Kidney glomerular epithelial cell (primary cell): ENCODE measurements at places on chromosomes 16 and 17.

DNA sequence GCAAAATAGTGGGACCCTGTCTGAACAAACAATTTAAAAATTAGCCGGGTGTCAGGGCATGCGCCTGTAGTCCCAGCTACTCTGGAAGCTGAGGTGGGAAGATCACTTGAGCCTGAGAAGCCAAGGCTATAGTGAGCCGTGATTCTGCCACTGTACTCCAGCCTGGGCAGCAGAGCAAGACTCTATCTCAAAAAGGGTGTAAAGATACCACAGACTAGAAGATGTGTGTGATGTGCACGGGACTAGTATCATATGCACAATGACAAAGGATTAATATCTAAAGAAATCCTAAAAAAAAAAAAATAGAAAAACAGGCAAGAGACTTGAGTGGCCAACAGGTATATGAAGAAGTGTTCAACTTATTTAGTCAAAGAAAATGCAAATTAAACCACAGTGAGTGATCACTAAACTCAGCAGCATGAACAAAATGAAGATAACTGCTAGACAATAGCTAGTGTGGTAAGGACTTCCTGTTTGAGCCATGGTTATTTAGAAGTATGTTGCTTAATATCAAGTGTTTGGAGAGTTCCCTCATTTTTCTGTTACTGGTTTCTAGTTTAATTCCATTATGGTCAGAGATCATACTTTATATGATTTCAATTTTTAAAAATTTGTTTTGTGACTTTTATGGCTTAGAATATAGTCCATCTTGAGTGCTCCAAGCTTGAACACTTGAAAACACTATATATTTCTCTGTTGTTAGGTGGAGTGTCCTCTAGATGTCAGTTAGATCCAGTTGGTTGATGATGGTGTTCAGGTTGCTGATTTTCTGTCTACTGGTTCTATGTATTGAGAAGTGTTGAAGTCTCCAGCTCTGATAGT is 14.7 kb upstream of the SLX4 start:
- no peak for DNase-seq

- DNase-seq: no peak
Observed at GRCh38 chr17:31494259-31495021, 103.0 kb downstream of the RAB11FIP4 start.

- no peak for DNase-seq
Observed at GRCh38 chr16:3578610-3579551, 1.7 kb upstream of the NLRC3 start.

DNA sequence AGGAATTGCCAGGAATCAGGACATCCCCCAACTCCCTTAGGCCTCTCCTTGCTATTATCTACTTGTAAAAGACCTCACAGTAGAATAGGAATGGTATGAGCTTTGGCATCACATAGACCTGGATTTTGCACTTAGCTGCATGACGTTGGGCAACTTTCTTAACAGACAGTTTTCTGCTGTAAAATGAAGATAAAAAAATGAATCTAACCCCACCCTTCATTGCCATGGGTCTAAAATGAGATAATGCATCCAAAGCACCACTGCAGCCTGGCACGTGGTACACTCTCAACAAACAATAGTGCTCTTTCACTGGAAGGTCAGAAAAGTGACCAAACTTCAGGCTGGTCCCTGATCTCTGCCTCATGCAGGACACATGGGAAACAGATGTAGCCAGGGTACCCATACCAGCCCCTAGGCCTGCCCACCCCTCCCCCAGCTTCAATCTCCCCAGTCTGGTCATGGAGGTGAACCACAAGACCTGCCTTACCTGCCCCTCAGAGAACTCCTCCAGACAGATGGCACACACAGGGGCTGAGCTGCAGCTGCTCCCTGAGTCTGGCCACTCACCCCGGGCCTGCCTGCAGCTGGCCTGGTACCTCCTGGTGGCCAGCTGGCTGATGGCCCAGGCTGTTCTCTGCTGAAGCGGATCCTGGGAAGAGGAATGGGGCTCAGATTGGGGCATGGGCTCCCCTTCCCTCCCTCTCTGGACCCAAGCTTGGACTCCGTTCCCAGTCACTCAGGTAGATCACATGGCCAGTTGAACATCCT is 8.5 kb upstream of the SUPT4H1 start:
- no peak for DNase-seq

- DNase-seq: no peak
Observed at GRCh38 chr17:2924211-2924610, 128.0 kb downstream of the RAP1GAP2 start.

GRCh38 chr17:78661093-78661770 is 84.0 kb upstream of the DNAH17 start:
- DNase-seq: peak; percentile 28

DNA sequence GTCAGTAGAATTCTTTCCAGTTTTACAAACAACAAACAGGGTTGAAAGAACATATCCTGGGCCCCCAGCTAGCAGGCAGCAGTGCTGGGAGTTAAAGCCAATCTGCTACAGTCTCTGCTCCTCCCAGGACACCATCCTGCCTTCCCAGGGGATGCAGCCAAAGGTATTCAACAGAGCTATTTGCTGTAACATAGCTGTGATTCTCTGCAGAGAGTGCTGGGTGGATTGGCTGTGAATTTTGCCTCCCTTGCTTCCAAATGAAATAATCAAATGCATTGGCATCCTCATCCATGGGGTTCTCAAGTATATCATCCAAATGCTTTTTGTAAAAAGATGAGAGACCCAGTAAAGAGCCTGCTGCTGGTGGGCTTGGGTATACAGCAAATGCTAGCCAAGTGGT is 124.3 kb downstream of the NPIPB5 start:
- no peak for DNase-seq

DNA sequence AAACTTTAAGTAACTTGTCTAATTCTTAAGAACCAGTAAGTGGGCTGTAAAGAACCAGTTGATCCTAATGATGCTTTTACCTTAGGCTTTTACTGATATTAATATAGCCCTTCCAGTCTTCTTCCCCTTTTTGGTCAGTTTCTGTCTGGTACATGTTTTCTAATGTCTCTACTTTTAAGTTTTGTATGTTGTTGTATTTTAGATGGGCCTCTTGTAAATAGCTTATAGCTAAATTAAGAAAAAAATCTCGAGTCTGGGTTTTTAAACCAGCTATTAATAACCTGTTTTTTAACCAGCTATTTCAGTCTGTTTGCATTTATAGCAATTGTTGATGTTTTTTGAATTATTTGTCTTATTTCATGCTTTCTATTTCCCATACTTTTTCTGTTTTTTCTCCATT is 79.0 kb downstream of the PITPNC1 start:
- DNase-seq: no peak

DNA sequence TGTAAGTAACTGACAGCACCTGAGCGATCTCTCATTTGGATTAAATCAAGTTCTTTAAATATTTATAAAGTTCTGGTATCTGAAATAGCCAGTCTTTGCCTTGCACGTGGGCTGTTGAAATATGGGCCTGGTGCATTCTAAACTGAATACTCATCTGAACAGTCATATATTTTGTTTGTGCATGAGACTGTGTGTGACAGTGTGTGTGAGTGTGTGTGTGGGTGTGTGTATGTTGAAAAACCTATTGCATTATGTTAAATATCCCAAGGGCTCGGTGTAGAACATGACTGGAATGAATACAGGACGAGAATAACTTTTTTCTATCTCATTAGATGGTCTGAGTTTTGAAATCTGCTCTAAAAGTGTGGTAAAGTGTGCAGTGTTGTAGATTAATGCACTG is 82.4 kb upstream of the TOX3 start:
- no peak for DNase-seq

DNA sequence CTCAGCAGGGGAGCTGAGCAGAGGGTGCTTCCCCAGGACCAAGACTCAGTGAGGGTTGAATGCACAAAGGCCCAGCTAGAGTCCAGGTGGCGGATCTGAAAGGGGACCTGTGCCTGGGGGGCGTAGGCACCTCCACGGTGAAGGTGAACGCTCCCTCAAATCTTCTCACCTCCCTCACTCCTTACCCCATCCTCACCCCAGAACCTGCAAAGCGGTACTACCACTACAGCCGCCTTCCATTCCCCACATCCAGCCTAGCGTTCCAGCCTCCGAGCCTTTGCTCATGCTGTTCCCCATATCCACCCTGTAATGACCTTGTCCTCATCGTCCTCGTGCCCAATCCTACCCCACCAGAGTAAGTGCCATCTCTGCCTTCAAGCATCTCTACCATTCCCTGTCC is 30.6 kb downstream of the TRPV3 start:
- no peak for DNase-seq

GRCh38 chr17:63447471-63448009 is 1.4 kb upstream of the CYB561 start:
- no peak for DNase-seq

DNA sequence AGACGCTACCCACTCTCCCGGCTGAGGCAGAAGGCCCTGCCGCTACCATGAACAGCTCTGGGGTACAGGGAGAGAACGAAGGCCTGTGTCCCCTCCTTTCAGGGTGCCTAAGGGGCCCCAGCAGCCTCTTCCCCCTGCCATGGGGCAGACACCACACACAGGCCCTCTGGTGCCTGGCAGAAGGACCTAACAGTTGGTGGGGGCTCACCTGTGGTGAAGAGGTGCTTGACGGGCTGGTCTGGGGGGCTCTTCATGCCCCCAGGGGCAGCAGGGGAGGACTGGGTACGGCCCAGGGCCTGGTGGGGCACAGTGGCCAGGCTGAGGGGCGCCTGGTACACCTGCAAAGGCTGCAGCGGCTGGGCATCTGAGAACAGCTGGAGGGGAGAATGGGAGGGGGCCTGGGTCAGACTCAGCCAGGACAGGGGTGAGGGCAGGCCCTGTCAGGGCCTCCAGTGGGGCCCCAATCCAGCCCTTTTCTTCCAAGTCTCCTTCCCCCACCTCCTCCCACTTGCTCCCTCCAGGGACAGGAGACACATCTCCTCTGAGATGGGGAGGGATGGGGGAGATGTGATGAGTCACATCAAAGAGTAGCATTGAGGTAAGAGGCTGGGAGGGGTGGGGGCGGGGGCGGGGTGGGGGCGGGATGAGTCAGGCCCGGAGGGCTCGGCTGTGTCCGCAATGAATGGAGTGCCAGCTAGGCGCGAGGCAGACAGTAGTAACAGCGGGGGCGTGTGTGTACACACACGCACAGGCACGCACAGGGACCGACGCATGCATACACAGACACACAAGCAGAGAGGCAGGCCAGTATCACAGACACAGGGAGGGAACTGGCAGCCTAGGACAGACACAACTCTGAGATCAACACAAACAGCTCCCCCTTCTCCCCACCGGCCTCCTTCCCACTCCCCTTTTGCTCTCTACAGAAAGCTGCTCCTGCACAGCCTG is 16.1 kb downstream of the G6PC3 start:
- peak; percentile 80 for DNase-seq

GRCh38 chr17:51354936-51355335 is 94.6 kb downstream of the UTP18 start:
- DNase-seq: no peak

GRCh38 chr17:31598921-31599571 is 207.6 kb downstream of the RAB11FIP4 start:
- peak; percentile 25 for DNase-seq

DNA sequence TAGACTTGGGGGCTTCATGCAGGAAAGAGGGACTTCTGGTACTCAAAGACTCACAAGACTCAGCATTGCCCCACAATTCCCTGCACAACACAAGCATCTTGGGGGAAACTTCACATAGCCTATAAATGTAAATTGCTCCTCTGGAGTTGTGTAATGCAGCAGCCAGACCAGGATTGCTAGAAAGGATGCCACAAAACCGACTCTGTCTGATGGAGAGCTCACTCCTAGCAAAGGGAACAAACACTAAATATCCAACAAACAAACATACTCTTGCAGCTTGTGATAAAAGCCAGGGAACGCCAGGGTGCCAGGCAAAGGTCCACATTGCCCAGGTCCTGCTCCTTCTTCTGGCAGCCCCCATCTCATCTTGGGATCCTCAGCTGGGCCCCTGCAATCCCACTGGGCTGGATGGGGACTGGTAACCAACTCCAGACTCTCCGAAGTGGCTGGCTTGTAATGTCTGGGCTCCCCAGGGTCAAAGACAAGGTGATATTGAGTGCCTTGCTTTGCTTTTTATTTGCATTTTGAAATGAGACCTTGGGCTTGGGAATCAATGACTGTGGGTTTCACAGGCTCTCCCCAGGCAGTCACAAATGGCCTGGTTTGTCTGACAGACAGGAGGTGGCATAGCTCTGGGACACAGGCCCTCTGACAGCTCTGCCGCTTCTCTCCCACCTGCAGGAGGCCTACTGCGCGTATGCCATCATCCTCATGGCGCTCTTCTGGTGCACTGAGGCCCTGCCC is 15.3 kb downstream of the SLC13A2 start:
- no peak for DNase-seq

DNA sequence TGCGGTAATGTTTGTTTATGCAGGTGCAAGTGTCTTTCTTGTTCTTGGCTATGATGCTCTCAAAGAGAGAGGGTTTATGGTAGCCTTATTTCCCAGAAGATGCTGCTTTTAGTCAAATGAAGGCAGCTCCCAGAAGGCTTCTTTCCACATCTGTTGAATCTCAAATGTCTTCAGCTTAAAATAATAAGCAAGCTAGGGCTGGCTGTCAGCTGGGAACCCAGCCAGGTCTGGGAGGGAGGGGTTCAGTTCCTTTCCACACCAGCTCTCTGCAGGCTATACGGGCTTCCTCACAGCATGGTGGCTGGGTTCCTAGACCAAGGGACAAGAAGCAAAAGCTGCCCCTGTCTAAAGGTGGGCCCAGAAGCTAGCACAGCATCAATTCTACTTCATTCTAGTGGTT is 47.4 kb upstream of the ATF7IP2 start:
- no peak for DNase-seq

GRCh38 chr17:33978889-33979288 is 276.2 kb upstream of the CCL2 start:
- no peak for DNase-seq

DNA sequence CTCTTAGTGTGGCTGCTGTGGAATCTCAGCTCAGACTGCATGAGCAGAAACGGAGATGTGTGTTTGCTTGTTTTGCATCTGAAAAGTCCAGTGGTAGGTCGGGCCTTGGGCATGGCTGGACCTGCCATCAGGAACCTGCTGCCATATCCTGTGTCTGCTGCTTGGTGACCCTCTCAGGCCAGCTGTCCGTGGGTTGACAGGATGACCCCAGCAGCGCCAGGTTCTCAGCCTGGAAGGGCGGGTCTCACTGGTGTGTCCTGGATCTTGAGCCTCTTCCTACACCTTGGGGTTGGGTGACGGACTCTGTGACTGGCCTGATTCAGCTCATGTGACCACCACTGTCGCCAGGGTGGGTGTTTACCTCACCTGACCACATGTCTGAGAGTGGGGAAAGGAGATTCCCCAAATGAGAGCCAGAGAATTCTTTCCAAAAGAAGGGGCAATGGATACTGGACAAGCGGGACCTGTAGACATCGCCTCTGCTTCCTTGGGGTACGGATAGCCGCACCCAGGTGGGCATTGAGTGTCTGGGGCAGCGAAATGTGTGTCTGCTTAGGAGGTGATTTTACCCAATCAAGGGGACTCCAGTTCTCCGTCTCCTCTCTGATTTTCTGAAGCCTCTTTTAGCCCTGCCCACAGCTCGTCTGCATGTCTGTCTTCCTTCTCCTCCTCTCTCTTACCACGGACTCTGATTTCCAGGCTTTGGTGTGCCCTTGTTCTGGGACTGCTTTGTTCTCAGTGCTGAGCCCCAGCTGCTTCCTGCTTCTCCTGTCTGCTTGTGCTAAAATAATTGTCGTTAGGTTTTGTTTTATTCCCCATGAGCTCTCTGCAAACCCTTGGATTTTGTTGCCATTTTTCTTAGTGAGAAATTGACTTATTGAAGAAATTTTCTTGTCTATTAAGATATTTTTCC is 399.7 kb downstream of the CPPED1 start:
- DNase-seq: no peak

GRCh38 chr17:56185491-56186221 is 32.4 kb downstream of the ANKFN1 start:
- no peak for DNase-seq
